ENCODE measurements at places on chromosomes 12 and 14.
A peak's percentile ranks its signal among the peaks of the same experiment; 100 is the strongest.

DNA sequence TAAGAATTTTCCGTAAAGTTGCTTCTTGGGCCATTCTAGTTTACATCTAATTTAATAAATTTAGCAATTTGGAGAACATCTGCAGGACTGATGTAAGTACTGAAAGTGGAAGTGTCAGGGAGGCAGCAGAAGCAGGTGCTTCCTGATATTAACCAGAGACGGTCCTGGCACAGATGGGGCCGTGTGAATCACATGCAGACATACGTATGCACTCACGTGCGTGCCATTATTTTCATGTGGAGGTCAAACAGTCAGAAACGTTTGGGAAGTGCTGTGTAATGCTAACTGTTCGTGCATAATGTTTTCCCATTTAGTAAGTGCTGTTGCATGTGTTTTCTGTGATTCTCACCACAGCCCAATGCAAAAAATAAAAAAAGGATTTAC lies 87.8 kb upstream of the DYNC1H1 start:
- no peak for DNase-seq

- DNase-seq, result no peak
Observed at GRCh38 chr14:92927349-92928257, 4.7 kb downstream of the CHGA start.

DNA sequence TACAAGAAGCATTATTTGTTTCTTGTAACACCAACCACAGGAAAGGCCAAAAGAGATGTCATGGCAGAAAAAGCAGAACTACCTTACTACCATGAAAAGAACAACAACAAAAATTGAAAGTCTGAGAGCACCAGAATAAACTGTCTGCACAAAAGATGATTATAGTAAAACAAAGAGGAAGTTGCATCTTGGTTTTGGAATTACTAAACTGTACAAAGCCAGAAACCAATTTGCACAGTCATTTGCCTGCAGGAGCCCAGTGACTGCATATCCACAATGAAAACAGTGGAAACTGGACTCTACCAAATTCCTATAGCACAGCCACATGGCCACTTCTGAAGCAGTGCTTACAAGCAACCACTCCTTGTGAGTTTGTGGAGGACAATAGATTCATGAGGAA lies 276.2 kb downstream of the SSPN start:
- DNase-seq, result no peak

GRCh38 chr14:61217516-61217915 lies 63.6 kb downstream of the TMEM30B start:
- DNase-seq, result no peak

DNA sequence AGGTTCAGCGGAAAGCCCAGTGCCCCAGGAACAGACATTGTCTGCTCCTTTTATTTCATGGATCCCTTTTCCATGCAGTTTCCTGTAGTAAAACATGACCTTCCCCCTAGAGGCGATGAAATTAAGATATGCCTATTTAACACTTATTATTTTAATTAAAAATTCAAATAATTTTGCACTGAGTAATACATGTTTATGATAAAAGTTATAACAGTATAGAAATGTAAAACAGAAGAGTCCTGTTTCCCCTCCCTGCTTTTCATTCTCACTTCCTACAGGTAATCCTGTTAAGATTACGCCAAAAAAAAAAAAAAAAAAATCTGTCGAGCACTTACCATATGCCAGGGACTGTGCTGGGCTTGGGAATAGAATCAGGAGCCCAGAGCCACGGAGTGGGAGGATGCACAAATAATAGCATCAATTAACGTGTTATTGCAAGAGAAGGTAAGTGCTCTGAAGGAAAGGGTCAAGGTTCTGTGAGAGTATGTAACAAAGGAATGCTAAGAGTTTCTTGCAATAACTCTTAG lies 830 bp upstream of the LPCAT3 start:
- peak; percentile 15 for DNase-seq

DNA sequence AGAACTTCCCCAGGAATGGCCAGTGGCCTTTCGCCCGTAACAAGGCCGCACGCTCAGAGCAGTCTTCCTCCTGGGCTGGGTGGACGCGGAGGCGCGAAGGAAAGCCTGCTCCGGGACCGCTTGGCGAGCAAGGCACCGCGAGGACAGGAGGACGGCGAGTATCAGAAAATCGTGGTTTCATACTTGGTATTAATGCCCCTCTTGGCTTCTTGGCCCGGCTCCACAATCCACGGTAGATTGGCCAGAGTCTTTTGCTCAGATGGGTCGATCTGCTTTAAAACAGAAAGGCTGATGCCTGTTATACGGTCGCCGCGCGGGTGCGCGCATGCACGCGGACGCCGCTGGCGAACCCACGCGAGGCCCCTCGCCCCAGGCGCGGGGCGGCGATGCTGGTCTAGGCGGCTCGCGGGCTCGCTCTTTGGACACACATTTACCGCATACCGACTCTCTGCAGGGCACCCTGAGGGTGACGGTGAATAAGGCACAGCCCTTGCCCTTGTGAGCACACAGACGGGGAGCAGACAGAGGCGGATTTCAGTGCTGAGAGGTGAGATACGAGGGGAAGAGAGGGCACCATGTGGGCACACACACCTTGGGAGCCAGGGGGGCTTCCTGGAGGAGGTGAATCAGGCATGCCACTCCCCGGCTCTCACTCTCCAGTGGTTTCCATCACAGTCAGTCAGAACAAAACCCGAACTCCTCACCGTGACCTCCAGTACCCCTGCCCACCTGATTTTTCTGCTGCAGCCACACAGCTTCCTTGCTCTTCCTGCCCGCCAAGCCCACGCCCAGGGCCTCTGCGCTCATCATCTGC lies 100.7 kb downstream of the APAF1 start:
- DNase-seq, result no peak

DNA sequence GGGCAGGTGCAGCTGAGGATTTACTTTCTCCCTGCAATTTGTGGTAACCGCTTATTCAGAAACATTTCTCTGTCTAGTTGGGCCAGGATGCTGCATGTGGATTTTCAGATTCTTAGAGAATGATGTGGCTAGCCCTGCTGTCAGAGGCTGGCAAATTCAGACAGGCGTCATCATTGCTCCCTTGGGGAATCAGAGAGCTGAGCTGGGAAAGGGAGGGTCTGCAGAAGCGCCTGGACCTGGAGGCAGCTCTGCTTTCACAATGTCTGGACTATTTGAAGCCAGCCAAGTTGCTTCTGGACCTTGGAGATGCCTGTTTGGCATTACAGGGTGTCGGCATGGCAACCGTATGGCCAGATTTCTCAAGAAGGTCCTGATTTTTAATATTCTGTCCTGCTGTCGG lies 3.4 kb downstream of the GALNT16 start:
- no peak for DNase-seq

DNA sequence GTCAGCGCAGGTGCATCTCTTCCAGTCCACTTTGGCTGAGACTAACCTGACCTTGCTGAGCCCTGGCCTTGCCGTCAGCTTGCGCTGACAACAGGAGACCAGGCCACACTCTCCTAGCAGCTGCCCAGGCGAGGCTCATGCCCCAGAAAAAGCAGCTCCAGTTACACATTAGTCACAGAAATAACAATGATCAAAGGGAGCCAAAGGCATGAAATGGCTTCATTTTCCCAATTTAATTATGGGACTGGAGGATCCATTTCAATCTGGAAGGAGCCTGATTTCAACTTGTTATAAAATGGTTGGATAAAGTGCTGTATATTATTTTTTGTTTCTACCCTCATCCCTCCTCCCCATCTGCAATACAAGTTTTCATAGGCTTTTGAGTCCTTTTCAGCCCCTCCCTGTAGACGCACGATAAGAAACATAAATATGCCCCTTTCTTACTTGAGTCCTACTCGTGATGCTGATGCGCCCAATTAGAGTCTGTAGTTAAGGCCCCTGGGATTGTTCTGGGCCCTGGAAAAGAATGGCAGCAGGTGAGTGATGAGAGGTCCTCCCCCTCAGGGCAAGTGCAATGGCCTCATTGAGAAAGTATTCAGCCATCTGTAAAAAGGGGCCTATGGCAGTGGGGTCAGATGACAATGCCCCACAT lies 376.0 kb downstream of the C12orf75 start:
- no peak for DNase-seq

DNA sequence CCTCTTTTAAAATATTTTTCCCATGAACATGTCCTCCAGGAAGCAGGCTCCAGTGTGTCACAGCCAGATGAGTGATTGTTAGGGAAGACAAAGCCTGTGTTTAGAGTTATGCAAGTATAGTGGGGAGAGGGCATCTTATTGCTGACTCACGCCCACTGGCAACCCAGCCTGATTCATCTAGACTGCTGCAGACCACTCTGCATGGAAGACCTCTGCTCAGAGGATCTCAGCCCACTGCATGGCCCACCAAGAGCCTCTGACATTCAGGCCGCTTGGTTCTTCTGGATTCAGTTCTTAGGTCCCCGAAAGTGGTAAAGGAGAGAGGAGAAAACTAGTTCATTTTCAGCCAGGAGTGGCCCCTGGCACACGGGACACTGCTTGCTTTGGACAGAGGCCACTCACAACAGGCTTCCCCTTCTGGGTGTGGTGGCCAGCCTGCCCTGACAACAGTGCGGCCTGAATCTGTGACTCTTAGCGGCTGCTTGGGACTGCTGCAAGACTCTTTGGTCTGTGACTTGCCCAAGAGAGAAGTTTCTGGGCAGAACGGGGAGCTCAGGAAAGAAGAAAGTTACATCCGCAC lies 266.3 kb downstream of the ZFP36L1 start:
- DNase-seq, result no peak

- DNase-seq, result peak; percentile 59
Observed at GRCh38 chr12:39103552-39104165, 198.3 kb upstream of the CPNE8 start.

- DNase-seq, result no peak
Observed at GRCh38 chr14:90115780-90116179, 54.0 kb downstream of the KCNK13 start.
